ENCODE measurements at places on chromosomes 11 and 22. TPM values are rescaled to one million over a fixed set of nuclear protein-coding genes. Genes with fewer than 3 reads are reported as not detected.

CRYAB gene
- 6,681 TPM for total RNA-seq

COMT gene
- total RNA-seq, result 83.4 TPM

NEFH gene
- total RNA-seq, result 0.12 TPM

RAB36 gene
- 0.74 TPM for total RNA-seq

APOL5 gene
- total RNA-seq, result not detected

KREMEN1 gene
- 68.2 TPM for total RNA-seq

IL10RA gene
- 6.0 TPM for total RNA-seq

THRSP gene
- 1.1 TPM for total RNA-seq

TMEM191B gene
- total RNA-seq, result 0.59 TPM

HORMAD2 gene
- total RNA-seq, result not detected

C11orf42 gene
- not detected for total RNA-seq

SEPTIN5 gene
- total RNA-seq, result 152 TPM

RCOR2 gene
- total RNA-seq, result 14.5 TPM

KRTAP5-7 gene
- not detected for total RNA-seq

MAP6 gene
- total RNA-seq, result 5.4 TPM

LRRN4CL gene
- total RNA-seq, result 3.4 TPM

OLFML1 gene
- total RNA-seq, result 5.7 TPM

SCARF2 gene
- total RNA-seq, result 2.7 TPM

C11orf87 gene
- not detected for total RNA-seq

PDGFB gene
- 19.9 TPM for total RNA-seq
